Tracheal epithelial cell (primary cell): ENCODE measurements at places on chromosomes 13 and 19. TPM values are rescaled to one million over a fixed set of nuclear protein-coding genes. Genes with fewer than 3 reads are reported as not detected.

The SYCN gene
- not detected in 2 replicates for total RNA-seq

The ZNF284 gene
- total RNA-seq = 2.2 and 2.3 TPM in 2 replicates

The METTL21C gene
- total RNA-seq = not detected in 2 replicates

The TMEM150B gene
- not detected in 2 replicates for total RNA-seq

The SMIM24 gene
- 0.24 TPM in 1 of 2 replicates, not detected in the other for total RNA-seq

The JSRP1 gene
- total RNA-seq = 0.72 TPM in 1 of 2 replicates, not detected in the other

The B3GNT3 gene
- 4.8 and 12.1 TPM in 2 replicates for total RNA-seq

The PNMA8A gene
- 0.72 and 2.3 TPM in 2 replicates for total RNA-seq
